Sigmoid colon (tissue), 7 donors: ENCODE measurements at places on chromosomes 7 and 10. TPM values are rescaled to one million over a fixed set of nuclear protein-coding genes. Genes with fewer than 3 reads are reported as not detected.

The FGFBP3 gene
- polyA plus RNA-seq = 0.69 TPM

The IFIT3 gene
- 36.1 TPM for polyA plus RNA-seq

The PNLIPRP1 gene
- polyA plus RNA-seq = 0.04 TPM

The TMEM270 gene
- polyA plus RNA-seq = 0.39 TPM

The DLX5 gene
- not detected for polyA plus RNA-seq

The PNLIPRP3 gene
- polyA plus RNA-seq = not detected
